ENCODE measurements at places on chromosomes 2 and 18.

DNA sequence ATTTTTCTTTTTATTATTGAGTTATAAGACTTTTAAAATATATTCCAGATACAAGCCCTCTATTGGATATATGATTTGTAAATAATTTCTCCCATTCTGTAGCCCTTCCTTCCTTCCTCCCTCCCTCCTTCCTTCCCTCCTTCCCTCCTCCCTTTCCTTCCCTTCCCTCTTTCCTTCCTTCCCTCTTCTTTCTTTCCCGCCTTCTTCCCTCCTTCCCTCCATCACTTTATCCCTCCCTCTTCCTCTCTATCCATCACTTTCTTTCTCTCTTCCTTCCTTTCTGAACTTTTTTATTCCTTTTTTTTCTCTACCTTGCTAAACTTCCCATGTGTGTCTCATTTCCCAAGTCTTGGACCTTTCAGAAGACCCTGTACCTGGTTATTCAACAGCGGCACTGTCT is 45.5 kb upstream of the ELOA2 start:
- DNase-seq: no peak

DNA sequence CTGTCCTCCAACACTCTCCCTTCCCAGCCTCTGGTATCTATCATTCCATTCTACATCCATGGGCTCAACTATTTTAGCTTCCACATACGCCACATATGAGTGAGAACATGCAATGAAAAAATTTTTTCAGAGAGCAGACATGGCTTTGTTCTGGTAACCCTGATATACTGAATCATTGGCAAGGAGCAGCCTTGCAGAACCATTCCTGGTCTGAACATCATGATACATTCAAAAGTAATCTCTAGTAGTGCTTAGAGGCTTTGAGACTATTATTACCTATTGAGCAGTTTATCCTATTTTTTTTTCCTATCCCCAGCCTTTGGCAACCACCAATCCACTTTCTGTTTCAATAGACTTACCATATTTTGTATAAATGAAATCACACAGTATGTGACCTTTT is 393.1 kb upstream of the KCNH7 start:
- DNase-seq: no peak

DNA sequence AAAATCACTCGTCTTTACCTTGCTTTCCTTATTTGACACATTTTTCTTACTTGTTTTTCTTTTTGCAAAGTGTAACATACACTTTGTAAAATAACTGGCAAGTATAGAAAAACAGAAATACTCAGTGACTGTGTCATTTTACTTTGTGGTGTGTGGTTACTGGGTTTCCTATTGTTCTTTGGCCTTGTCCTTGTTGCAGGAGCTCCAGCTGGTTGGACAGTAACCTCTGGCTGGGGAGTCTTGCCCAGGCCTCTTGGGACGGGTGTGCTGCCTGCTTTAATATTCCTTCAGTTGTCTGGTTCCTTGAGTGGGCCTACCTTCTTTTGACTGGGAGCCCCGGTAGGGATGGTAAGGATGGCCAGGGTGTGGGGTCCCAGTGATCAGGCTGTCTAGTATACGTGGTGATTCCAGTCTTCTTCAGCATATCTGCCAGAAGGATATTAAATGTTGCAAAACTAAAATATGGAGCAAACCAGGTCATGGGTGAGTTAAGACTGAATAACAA is 53.8 kb downstream of the RNF144A start:
- DNase-seq: no peak

DNA sequence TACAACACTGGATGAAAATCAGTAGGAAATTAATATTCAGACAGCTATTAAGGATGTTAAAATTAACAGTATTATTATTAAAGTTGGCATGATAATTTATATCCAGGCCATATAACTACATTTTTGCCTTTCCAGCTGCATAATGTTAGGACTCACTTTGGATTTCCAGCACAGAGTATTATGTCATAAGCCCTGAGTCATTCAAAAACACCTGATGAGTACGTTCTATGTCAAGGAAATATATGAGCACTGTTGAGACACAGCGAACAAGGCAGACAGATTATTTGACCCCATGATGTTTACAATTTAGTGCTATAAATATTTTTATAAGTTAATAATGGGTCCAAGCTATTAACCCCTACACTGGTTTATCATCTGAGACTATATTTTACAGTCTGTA is 59.8 kb upstream of the RIT2 start:
- DNase-seq: no peak

DNA sequence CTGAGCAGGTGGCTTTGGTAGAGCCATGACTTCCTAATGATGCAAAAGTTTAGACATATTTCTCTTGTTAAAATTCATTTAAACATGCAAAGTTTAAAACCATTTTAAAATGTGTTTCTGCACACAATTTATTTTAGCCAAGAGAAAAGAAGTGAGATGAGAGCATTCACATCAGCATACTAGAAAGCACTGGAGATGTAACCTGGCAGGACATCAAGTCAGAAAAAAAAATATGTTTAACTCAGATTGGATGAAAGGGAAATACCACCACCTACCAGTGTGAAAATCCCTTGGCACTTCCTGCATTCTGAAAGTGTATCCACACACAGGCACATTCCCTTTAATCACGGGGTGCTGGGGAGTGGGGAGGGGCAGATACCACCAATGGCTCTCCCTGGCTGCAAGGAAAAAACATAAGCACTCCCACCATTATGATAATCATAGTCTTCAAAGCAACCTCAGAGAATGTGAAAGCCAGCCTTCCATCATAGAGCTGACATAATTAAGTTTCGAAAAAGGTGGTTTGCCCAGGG is 25.0 kb downstream of the DNER start:
- no peak for DNase-seq

GRCh38 chr2:674321-674985 is 2.8 kb downstream of the TMEM18 start:
- DNase-seq: no peak

- no peak for DNase-seq
These were observed 15.3 kb upstream of the PARD3B start for GRCh38 chr2:204529795-204530463.

- no peak for DNase-seq
These were observed 10.2 kb downstream of the GPAT2 start for GRCh38 chr2:96024336-96025193.
